ENCODE measurements at places on chromosomes 13 and 19.

DNA sequence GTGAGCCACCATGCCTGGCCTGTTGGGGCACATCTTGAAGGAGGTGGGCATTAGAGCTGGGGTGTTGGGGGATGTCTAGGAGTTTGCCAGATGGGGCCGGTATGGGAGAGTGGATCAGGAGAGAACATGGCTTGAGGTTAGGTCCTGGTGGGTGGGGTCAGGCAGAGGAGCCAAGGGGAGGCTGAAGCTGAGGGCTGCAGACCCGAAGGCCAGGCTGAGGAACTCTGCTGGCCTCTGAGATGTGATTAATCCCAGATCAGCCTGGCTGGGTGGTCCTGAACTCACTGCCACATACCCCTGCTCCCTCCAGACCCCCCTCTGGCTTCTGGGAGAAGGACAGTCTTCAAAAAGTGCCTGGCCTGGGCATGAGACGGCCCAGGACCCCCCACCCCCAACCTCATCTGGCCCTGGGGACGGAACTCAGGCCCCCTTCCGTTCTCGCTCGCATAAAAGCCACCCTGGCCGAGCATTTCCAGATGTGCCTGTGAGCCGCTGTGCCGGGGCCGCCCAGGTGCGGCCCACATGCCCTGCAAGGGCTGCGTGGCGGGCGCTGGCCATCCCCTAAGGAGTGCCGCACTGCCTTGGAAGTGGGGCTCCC lies 2.7 kb downstream of the FSTL3 start:
- no peak for DNase-seq

DNA sequence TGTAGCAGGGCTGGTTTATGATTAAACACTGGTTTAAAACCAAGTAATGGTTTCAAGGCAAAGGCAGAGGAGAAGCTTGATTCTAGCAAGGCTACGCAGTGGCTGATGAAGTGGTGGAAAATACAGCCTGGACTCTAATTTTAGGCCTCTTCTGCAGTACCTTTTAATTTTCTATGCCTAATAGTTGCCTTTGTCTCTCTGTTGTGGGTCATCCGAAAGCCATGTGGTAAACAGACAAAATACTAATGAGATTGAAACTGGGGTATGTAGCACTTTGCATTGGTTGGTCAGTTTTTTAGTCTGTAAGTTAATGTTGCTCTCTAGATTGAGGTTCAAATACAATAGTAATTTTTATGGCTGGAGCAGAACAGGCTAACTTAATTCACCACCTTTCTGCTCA lies 3.3 kb downstream of the LMO7 start:
- DNase-seq = no peak

DNA sequence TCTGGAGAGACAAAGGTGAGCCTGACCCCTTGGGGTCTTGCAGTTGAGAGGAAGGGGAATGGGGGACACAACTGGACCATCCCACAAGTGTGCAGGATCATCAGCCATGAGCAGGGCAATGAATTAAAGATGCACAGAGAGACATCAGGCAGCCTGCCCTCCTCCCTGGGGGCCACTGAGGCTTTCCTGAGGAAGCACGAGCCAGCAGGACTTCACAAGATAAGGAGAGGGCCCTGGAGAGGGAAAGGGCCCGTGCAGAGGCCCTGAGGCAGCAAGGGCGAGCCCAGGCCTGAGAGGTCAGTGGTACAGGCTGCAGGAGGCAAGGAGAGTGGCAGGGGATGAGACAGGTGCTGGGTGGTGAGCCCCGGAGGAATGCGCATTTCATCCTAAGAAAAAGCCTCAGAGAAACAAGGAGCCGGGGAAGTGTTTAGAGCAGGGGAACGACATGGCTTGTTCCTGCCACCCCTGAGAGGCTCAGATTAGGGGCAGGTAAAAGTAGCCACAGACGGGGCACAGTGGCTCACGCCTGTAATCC lies 9.0 kb upstream of the PRKD2 start:
- DNase-seq = no peak

DNA sequence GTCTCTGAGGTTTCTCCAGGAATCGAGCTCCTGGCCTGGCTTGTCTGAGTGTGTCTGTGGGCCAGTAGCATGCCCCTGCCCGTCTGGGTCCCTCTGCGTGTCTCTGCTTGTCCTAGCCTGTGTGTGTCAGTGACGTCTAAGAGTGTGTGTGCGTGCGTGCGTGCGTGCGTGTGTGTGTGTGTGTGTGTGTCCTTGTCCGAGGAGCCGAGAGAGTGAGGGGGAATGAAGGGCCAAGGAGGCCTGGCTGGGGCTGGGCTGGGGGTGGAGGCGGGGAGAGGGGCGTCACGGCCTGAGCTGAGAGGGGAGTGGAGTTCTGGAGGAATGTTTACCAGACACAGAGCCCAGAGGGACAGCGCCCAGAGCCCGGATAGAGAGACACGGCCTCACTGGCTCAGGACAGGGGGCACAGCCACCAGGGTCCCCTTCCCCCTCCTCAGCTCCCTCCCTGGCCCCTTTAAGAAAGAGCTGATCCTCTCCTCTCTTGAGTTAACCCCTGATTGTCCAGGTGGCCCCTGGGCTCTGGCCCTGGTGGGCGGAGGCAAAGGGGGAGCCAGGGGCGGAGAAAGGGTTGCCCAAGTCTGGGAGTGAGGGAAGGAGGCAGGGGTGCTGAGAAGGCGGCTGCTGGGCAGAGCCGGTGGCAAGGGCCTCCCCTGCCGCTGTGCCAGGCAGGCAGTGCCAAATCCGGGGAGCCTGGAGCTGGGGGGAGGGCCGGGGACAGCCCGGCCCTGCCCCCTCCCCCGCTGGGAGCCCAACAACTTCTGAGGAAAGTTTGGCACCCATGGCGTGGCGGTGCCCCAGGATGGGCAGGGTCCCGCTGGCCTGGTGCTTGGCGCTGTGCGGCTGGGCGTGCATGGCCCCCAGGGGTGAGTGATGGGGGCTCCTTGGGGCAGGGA lies at the start of gene AXL:
TSS of gene AXL (plus strand) at position 609 of the 893 bp plus-strand sequence. CDS start at position 779, 170 bp downstream.
- DNase-seq = no peak

- no peak for DNase-seq
These were observed 34.7 kb downstream of the VSTM2B start for GRCh38 chr19:29560313-29561075.

DNA sequence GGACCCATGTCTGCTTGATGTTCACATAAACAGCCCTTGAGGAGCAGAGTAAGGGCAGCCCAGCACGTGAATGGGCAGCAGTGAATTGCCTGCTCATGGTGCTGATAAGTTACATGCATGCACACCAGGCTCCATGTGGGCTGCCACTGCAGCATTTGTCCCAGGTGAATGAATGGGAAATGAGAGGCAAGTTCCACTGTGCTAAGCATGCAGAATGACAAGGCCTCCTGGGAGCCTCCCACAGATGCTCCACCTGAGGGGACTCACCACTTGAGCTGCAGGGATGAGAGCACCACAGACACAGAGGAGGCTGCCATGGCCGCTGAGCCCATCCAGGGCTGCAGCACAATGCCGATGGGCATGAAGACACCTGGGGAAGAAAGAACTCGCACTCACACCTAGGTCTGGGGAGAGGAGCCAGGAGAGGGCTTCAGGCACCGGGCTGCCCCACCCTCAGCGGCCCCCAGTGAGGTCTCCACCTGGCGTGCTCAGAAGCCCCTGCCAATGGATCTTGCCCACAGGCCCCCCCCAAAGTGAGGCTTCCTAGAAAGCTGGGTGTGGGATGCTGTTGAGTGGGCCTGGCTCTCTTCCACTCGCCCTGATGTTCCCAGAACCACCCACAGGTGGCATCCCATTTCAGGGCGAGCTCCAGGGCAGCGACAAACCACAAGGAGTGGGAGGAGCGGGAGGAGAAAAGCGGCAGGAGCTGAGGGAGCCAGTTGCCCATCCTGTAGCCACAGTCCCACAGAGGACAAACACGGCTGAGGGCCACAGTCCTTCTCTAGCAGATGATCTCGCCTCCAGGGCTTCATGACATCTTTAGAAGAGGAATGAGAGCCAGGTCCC lies 73.8 kb downstream of the CCDC70 start:
- DNase-seq = no peak

DNA sequence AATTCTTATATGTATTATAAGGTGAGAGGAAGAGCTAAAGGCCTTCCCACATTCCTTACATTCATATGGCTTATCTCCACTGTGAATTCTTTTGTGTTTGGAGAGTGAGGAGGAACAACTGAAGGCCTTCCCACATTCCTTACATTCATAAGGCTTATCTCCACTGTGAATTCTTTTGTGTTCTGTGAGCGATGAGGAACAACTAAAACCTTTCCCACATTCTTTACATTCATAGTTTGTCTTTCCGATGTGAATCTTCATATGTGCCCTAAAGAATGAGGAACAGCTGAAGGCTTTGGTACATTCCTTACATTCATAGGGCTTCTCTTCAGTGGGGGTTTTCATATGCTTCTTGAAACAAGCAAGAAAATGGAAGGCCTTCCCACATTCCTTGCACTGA lies 13.3 kb downstream of the ZNF699 start:
- DNase-seq = no peak

GRCh38 chr19:55253842-55254624 lies 4.8 kb downstream of the PPP6R1 start:
- DNase-seq = peak; percentile 60

DNA sequence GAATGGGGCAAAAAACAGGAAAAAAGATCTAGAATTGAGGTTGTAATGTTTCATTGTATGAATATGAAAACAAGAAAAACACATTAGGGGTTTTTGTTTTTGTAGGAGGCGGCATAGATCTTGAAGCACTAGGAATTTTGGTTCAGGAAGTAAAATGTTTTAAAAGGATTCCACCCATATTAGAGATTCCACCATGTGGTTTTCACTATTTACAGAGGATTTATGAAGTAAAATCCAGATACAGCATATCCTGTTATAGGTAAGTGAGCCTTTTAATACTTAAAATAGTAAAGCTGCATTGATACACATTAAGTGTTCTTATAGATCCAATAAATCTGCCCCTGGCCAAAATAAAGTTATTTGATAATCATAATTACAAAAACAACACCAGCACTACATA lies 61.4 kb downstream of the MICU2 start:
- DNase-seq = no peak

GRCh38 chr19:10473192-10473591 lies 30.0 kb downstream of the KEAP1 start:
- DNase-seq = no peak

- DNase-seq = no peak
These were observed 103.9 kb downstream of the WDFY2 start for GRCh38 chr13:51687947-51688714.

GRCh38 chr19:47398707-47399597 lies 20.4 kb downstream of the MEIS3 start:
- no peak for DNase-seq

- no peak for DNase-seq
These were observed 1.0 kb downstream of the C19orf73 start for GRCh38 chr19:49117677-49118564.

- DNase-seq = no peak
These were observed 263.4 kb downstream of the UQCRFS1 start for GRCh38 chr19:28949535-28949934.

DNA sequence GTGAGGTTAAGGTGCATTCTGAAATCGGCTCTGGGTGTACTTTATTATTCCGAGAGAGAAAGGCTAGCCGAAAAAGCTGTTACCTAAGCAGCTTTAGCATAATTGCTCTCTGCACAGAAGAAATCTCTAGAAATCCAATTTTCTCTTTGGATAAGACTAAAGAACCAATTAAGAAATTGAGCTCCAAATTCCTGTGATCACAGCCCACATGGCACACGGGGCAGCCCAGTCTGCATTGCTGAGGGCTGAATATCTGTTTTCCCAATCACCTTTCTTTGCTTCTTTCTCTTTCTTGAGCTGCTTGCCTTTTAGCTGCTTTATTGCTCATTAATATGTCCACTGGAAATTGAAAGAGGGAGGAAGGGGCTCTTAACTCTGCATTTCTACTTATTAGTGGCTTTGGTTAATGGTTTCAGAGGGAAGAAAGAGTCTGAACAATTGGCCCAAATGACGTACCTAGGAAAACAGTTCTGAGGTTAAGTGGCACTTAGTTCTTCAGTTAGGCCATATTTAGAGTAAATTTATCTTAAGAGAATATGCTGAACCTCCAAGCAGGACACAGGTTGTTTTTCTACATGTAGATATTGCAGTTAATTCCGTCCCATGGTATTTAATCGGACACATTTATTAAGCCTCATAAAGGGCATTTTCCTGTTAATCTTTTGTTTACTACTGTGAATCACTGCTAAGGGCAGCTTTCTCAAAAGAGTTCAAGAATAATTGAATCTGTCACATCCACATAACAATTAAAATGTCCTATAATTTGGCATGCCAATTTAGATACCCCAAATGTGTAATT lies 265.7 kb downstream of the ABCC4 start:
- no peak for DNase-seq

DNA sequence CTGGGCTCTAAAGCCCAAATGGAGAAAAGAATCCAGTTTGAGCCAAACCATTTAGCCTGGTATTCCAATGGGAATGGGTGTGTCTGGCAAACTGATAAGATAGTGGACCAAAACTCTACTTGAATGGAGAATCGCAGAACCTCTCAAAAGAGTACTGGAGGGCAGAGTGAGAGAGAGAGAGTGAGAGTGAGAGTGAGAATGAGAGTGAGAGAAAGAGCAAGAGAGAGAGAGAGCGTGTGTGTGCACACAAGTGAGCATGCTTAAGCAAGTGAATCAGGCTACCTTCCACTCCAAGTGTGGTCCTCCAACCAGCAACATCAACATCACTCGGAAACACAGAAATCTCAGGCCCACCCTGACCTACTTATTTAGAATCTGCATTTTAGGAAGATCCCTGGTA lies 58.8 kb downstream of the UQCRFS1 start:
- DNase-seq = no peak

DNA sequence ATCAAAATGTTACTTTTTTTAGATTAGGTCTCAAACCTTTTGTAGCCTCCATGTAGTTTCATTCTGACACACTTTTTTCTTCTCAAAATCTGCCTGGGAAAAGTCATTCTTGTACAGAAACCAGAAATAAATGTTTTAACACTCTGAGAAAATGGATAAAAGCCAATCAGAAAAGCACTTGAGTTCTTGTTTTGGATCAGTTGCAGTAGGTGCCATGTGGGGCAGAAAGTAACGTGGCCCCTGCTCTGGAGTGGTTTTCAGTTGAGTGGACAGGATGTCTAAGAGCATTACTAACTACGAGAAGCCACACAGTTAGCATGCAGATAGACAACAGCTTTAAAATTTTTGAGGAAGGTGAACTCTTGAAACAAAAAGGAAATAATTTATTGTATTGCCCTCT lies 19.1 kb downstream of the GPR183 start:
- peak; percentile 61 for DNase-seq

GRCh38 chr19:15287496-15287895 lies 44.8 kb downstream of the BRD4 start:
- no peak for DNase-seq

DNA sequence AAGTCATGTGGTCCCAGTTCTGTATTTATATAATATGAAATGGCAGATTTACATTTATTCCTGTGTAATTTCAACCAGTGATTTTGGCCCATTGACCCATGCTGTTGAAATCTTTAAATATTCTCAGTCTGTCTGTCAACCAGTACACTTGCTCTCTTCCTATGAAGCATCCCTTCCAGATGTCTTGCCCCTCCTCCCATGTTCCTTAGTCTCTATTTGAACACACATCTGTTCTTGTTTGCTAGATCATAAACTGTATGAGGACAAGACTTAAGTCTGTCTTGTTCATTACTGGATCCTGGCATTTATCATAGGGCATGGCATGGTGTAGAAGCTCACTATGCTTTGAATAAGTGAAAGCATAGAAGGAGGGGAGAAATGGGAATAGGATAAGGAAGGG lies 34.9 kb downstream of the STARD13 start:
- no peak for DNase-seq

- no peak for DNase-seq
These were observed 18.5 kb downstream of the TMED1 start for GRCh38 chr19:10817291-10818038.

Measured in stimulated activated CD4-positive, alpha-beta T cell treated with anti-CD3 and anti-CD28 coated beads, Interleukin-2, amount 100 ng/mL, for 24 hours (primary cell).